Kidney tubule cell (primary cell): ENCODE measurements at places on chromosomes 2 and 18.

DNA sequence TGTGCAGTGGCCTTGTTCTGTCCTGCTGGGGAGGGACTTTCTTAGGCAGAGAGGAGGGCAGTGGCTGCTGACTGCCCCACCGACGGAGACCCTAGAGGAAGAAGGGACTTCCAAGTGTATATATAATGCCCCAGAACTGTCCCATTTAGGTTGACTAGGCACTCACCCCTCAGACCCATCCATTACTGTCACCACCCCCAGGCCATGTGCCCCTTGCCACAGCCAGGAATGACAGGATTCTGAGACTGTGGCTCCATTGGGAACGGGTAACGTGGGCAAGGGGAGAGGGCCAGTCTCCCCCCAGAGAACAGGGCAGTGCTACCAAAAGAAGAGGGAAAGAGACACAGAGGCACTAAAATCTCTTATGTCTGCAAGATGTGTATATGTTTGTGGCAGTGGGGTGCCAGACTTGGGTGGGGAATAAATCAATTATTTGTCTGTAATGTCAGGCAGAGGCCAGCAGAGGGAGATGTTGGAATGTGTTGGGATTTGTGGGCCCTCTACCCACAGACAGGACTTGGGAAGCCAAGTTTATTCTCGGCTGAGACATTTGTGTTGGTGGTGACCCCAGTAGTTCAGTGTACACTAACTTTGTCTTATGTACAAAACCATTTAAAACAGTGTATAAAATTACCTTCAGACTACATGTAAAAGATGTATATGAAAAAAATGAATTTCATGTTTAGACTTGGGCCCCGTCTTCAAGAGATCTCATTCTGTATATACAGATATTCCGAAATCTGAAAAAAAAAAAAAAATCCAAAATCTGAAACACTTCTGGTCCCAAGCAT is 24.0 kb upstream of the TMEM37 start:
- DNase-seq: peak; percentile 65

GRCh38 chr2:696463-696862 is 19.3 kb upstream of the TMEM18 start:
- DNase-seq: no peak

- DNase-seq: no peak
Observed at GRCh38 chr18:74299162-74299561, 7.4 kb upstream of the CYB5A start.

- no peak for DNase-seq
Observed at GRCh38 chr2:522776-523175, 154.4 kb downstream of the TMEM18 start.

DNA sequence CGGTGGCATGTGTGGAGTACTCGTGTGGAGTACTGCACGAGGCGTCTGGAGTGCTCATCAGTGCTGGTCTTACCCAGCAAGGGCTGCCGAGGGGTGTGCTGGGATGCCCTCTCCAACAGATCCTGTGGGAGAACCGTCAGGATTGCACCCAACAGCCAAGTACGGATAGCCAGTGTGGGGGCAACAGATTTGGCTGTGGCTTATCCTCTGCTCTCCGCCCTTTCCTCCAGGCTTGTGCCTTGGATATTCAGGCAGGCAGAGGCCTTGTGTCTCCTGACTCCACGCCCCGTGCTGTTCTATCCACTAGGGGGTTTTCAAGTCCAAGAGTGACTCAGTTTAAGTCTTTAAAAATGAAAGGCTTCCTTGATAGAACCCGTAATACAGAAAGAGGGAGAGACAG is 321.0 kb upstream of the HS6ST1 start:
- no peak for DNase-seq
